ENCODE measurements at places on chromosomes 5 and 9.

GRCh38 chr5:138775034-138775433, 21.8 kb downstream of the CTNNA1 start:
- no peak for DNase-seq

DNA sequence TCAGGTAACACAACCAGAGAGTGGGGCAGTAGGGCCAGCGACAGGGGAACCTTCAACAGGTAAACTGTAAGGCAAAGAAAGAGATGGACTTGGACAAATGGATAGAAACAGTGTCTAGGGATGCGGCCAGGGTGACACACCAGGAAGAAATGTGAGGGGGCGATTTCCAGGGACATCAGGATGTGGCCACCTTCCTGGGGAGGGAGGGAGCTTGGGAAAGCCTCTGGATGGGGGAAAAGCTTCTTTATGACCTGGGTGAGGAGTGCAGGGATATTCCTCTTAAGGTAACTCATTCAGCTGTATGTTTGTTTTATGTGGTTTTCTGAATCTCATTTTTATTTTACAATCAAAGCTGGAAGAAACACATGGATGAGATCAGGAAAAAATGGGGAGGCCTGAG, 11.9 kb upstream of the NXNL2 start:
- DNase-seq, result no peak

- DNase-seq, result no peak
Measured at GRCh38 chr5:133756756-133757155, 144.4 kb upstream of the FSTL4 start.

DNA sequence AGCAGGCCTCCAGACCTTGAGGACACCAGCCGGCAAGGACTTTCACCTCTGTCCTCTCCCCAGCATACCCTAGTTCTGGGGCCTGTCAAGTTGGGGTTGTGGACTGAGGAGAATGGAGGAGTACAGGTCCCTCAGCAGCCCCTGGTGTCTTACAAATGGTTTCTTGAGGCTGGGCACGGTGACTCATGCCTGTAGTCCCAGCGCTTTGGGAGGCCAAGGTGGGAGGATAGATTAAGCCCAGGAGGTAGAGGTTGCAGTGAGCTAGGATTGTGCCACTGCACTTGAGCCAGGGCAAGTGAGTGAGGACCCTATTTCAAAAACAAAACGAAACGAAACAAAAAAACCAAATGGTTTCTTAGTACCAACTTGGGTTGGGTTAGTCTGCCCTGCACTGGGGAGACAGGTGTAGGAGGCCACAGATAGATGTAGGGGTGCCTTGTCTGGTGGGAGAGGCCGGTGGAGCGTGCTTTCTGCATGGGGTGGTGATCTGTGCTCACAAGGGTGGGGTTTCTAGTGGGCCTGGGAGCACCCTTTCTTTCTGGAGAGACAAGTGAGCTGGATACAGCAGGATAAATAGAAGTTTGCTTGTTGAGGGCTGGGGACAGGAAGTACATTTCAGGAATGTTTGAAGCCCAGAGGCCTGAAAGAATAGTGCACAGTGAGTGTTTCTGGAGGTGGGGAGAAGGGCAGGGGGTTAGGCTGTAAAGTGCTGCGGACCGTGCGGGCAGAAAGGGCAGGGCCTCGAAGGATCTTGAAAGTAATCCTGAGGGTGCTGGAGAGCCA, 37.7 kb upstream of the PSD2 start:
- no peak for DNase-seq

DNA sequence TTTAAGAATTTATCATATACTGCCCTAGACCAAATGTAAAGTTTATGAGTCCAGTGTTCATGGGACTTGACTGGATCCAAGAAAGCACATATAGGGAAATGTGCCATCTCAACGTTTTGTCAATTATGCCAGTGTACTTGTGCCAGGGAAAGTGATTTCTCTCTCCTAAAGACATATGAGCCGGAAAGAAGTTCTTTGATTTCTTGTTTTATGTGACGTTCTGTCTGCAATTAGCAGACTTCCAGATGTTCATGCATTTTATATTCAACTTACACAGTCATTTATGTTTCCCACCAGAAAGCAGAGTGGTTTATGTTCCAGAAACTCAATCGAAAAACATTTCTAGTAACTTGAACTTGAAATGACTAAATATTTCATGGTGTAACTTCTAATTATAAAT, 203.8 kb downstream of the FAM170A start:
- no peak for DNase-seq

GRCh38 chr5:81428861-81429260, 34.9 kb upstream of the ACOT12 start:
- DNase-seq, result no peak

- no peak for DNase-seq
Measured at GRCh38 chr5:135239453-135240282, 159.4 kb downstream of the MACROH2A1 start.

GRCh38 chr9:21711504-21711903, 90.9 kb upstream of the MTAP start:
- no peak for DNase-seq

- DNase-seq, result no peak
Measured at GRCh38 chr5:126369995-126370731, 53.0 kb upstream of the GRAMD2B start.

- DNase-seq, result no peak
Measured at GRCh38 chr9:4985386-4986266, 554 bp downstream of the JAK2 start.

DNA sequence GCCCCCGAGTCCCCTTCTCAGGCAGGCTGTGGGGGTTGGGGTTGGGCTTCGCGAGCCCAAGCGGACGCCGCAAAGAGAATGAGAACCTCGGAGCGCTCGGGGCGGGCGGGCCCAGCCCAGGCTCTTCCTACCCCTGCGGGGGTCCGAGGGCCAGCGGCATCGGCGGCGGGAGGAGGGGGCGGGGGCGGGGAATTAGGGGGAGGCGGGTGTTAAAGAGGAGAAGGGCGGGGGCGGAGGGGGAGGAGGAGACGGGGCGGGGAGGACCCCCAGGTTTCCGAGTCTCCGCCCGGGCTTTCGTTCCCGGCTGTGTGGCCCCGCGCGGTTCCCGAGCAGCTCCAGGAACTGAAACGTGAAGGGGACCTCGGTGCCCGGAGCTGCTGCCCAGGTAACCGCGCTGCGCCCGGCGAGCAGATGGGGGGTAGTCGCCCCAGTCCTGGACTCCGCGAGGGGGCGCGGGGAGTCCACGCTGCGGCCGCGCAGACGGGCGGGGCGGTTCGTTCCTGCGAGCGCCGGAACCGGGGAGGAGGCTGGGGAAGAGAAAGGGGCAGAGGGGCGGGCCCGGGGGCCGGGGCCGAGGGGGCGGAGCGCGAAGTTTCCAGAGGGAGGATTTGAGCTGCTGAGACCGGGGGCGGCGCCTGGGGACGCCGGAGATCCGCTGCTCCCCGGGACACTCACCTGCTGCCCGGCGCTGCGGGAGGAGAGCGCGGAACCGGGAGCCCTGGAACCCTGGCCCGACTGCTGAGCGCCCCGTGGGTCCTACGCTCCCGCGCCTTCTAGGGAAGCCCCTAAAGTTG, 38.4 kb upstream of the PLEKHG4B start:
- DNase-seq, result no peak

- no peak for DNase-seq
Measured at GRCh38 chr5:88398316-88398715, 129.7 kb upstream of the TMEM161B start.

GRCh38 chr5:126927429-126927828, 102.9 kb downstream of the MARCHF3 start:
- DNase-seq, result no peak

DNA sequence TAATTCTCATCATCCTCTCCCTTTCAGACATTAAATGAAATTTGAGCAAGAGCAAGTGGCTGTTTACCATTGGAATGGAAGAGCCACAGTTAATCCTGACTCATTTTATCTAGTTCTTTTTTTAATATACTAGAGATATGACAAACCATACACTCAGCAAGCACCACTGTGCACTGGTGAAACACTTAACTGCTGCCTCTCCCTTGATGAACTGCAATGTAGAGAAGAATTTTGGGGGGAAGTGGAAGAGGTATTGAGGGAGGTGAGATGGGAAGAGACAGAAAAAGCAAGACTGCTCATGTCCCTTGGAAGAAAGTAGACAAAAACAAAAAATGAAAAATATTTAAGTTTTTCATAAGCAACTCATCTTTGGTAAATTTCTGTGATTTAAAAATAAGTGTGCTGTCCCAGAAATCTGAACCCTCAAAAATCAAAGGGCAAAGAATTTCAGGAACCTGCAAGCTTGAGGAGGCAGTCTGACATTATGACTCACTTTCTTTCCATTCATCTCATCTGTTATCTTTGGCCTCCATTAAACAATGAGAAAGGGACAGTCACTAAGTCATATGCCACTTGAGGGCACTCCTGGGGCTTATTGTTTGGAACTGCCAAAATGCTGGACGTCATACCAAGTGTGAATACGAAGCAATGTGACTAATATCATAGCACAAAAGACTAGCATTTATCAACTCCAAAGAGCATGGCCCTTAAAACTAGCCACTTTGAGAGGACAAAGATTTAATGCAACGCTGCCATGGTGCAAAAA, 566.8 kb upstream of the DMAC1 start:
- DNase-seq, result no peak
